ENCODE measurements at places on chromosomes 5 and 9.
A peak's percentile ranks its signal among the peaks of the same experiment; 100 is the strongest.

DNA sequence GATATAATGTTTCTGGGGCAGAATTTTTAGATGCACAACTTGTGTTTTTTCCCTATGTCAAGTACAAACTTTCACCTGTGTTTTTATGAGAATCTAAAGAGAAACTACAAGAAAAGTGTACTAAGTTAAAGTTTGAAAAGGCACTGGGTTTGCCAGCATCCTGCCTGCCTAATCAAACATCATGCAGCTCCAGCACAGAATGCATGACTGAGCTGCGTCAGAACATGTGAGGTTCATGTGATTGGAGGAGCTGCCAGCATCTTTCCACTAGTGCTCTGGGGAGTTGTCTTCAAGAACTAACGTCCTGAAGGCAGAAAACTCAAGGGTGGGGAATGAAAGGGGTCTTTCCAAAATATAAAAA, 46.1 kb upstream of the RIC1 start:
- peak; percentile 60 for DNase-seq

DNA sequence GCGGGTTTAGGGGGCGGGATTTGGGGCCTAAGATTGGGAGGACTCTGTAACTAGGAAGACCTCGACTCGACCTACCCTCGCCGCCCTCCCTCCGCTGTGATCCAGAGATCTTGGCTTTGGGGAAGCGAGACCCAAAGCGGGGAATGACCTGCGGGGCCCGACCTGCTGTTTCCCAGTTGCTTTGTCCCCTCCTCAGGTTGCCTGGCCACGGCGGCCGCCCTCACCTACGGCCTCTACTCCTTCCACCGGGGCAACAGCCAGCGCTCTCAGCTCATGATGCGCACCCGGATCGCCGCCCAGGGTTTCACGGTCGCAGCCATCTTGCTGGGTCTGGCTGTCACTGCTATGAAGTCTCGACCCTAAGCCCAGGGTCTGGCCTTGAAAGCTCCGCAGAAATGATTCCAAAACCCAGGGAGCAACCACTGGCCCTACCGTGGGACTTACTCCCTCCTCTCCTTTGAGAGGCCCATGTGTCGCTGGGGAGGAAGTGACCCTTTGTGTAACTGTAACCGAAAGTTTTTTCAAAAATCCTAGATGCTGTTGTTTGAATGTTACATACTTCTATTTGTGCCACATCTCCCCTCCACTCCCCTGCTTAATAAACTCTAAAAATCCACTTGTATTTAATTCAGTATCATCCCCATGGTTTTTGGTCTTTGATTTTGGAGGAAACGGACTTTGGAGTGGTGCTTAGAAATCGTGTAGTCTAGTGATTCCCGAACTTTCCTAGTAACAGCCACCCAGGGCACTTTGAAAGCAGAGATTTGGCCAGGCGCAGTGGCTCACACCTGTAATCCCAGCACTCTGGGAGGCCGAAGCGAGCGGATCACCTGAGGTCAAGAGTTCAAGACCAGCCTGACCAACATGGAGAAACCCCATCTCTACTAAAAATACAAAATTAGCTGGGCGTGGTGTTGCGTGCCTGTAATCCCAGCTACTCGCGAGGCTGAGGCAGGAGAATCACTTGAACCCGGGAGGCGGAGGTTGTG, 878 bp downstream of the HIGD2A start:
- DNase-seq = no peak

DNA sequence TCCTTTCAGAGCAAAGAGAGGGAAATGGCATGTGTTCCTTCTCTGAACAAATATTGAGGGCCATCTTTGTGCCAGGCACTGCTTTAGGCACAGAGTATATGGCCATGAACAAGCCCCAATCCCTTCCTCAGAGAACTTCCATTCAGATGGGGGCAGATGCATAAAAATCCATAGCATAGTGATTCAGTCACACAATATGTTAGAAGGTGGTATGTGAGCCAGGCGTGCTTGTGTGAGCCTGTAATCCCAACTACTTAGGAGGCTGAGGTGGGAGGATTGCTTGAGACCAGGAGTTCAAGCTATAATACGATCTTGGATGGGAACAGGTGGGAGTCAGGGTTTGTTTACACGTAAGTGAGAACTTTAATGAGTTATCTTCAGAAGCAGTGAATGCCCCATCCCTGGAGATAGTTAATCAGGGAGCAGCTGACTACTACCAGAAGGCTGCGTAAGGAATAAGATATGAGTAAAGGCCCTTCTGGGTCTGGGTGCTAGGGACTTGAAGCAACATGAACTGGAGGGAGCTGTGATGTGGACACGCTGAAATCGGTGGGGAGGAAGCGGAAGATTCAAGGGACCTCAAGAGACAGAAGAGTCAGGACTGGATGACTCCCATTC, 27.1 kb downstream of the NANS start:
- no peak for DNase-seq

DNA sequence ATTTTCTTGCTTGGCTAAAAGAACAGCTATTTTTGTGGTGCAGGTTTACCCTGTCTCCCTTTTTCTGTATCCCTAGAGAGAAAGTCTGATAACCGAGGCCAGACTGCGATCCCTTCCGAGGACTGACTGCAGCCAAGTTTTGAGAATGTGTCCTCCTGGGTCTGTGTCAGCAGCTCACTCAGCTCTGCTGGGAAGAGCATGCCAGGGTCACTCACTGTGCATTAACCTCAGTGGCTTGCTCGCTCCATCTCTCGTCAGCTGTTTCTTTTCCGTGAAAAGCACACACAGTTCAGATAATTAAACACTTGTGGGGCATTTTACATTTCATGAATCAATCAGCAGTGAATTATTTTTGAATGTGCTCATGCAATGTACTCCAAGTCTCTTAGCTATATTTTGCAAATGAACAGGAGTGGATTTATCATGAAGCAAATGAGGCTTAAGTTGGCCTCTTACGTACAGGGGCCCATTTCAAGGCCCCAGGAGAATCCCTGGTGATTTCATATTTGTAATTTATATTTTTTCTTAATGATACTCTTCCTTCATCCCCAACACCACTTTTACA, 252.1 kb downstream of the SMARCA2 start:
- no peak for DNase-seq

- no peak for DNase-seq
These were observed 236.0 kb downstream of the CD180 start for GRCh38 chr5:66960369-66961137.

DNA sequence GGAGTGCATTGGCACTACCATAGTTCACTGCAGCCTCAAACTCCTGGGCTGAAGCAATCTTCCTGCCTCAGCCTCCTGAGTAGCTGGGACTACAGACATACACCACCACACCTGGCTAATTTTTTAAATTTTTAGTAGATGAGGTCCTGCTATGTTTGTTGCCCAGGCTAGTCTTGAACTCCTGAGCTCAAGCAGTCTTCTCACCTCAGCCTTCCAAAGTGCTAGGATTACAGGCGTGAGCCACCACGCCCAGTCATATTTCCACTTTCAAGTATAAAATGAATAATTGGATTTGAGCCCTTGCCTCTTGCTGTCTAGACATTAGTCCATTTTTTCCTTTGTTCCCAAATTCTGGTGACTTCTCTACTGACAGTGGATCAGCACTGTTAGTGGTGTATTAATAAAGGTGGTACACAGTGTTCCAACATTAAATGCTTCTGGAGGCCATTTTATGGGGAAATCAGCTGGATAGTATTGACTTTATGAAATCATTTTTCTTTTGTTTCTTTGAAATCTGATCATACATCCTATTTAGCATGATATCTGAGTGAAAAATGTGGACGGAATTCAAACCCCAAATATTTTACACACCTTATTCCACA, 15.9 kb downstream of the ATP6V0E1 start:
- no peak for DNase-seq

All from CD4-positive, alpha-beta T cell treated with Interferon alpha-2 for 1 hour (primary cell).